ENCODE measurements at places on chromosomes 5 and 9. TPM values are rescaled to one million over a fixed set of nuclear protein-coding genes. Genes with fewer than 3 reads are reported as not detected.
A peak's percentile ranks its signal among the peaks of the same experiment; 100 is the strongest.

- H3K27ac ChIP-seq: no peak overlapping the region
- H3K4me1 ChIP-seq: no peaks in the 10 kb centered on the region
- H3K36me3 ChIP-seq: no peaks in the 10 kb centered on the region
- no peak overlapping the region for H3K4me3 ChIP-seq
- no peak for DNase-seq
- no peaks in the 10 kb centered on the region for H3K27me3 ChIP-seq
These were observed 18.6 kb upstream of the RICTOR start for GRCh38 chr5:39092581-39093351.

DNA sequence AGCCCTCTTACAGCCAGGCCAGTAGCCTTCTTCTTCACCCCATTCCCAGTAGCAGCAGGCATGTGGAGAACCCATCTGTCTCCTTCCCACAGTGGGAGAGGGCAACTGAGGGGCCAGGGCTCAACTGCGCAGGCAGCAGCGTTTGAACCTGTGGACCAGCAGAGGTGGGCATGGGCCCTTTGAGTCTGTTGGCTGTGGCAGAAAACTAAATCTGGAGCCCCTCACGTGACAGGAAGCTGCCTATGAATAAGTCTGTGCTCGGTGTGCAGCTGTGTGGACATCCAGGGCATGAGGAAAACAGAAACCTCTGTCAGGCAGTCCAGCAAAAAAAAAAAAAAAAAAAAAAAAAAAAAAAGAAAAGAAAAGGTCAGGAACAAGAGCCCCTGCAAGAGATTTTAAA lies 189.2 kb upstream of the NR3C1 start:
- no peaks in the 10 kb centered on the region for H3K36me3 ChIP-seq
- peaks cover 4% of the 10 kb centered on the region for H3K4me1 ChIP-seq
- H3K27ac ChIP-seq: no peak overlapping the region
- DNase-seq: no peak

DNA sequence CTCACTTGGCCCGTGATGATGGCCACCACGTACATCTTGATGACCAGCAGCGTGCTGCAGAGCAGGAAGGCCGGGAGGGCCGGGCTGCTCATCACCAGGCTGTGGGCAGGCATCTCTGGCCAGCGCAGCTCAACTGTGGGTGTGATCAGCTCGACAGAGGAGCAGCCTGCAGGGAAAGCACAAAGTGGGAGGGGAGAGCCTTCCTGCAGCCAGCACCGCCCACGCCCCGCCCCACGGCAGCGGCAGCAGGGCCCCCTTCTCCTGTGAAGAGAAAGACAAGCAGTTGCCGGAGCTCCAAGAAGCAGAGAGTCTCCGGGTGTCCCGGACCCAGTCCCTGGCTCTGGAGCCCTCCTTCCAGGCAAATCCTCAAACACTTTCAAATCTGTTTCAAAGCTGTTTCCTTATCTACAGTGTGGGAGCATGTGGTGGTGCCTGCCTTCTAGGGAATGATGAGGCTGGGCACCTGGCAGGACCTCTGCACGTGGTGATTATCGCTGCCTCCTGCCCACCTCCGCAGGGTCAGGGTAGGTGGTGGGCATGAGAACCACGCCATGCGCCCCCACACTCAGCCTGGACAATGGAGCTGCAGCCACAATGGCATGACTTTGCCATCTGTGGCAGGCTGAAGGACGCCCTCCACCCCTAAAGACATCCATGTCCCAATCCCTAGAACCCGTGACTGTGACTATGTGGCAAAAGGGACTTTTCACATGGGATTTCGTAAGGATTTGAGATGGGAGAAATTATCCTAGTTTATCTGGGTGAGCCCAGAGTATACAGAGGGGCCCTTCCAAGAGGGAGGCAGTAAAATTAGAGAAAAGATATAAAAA lies at the start of gene PTGES:
Gene PTGES, minus strand, starts transcription at position 143 of the 830 bp plus-strand sequence. Its CDS starts 30 bp downstream, at position 113.
- H3K27ac ChIP-seq: peak within 1 kb of the TSS; percentile 17
- no peaks in the 10 kb centered on the region for H3K36me3 ChIP-seq

- peak; percentile 84 for DNase-seq
- H3K27me3 ChIP-seq: no peaks in the 10 kb centered on the region
- no peak overlapping the region for H3K4me3 ChIP-seq
- H3K4me1 ChIP-seq: peaks cover 34% of the 10 kb centered on the region
These were observed 18.0 kb downstream of the MGAT1 start for GRCh38 chr5:180784497-180785097.

GRCh38 chr5:82314964-82315758 lies 37.0 kb upstream of the RPS23 start:
- no peak for DNase-seq
- H3K36me3 ChIP-seq: no peaks in the 10 kb centered on the region
- H3K4me1 ChIP-seq: peaks cover 12% of the 10 kb centered on the region
- H3K27me3 ChIP-seq: no peaks in the 10 kb centered on the region

DNA sequence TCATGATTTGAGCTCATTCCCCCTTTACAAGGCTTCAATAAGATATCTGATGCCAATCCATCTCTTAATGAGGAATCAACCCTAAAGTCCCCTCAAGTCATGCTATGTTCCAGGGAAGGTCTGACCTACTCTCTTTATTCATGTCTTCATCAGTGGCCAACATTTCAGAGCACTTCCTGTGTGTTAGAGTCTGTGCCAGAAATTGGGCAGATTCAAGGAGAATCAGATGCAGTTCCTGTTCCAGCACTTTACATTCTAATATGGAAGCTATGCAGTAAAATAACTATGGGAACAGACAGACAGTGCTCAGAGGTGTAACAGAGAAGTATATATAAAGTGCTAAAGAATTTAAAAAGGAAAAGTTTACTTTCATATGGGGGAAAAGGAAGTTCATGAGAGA lies 193.4 kb upstream of the NR4A3 start:
- H3K36me3 ChIP-seq: no peaks in the 10 kb centered on the region
- no peak overlapping the region for H3K4me3 ChIP-seq
- no peak overlapping the region for H3K27ac ChIP-seq
- H3K27me3 ChIP-seq: no peaks in the 10 kb centered on the region
- H3K4me1 ChIP-seq: no peaks in the 10 kb centered on the region

DNA sequence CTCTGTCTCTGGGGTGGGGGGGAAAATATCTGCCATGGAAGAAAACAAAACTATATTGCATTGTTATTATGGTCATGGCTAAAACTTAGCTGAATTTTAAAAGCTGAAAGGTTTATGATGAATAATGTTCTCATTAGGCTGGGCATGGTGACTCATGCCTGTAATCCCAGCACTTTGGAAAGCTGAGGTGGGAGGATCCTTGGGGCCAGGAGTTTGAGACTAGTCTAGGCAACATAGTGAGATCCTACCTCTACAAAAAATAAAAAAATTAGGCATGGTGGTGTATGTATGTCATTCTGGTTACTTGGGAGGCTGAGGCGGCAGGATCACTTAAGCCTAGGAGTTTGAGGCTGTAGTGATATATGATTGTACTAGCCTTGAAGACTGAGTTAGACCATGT lies 44.5 kb downstream of the IPO11 start:
- peaks cover 10% of the 10 kb centered on the region for H3K36me3 ChIP-seq
- H3K27me3 ChIP-seq: no peaks in the 10 kb centered on the region
- DNase-seq: no peak
- H3K4me3 ChIP-seq: no peak overlapping the region
- H3K27ac ChIP-seq: no peak overlapping the region

DNA sequence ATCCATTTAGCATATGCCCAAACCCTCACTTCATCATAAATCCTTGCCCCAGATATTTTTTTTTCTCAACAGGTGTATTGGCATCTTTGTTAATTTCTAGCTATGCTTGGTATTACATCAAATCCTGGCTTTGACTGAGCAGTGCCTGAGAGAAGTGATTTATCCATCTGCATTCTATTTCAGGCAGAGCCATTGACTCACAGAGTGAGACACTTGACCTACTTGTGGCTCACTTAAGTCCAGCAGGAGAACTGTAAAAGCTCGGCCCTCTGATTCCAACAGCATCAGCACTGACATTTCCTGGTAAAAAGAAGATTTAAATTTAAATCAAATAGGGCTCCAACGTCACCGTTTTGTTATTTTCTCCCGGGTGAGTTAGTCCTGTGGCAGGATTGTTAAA lies 93.4 kb downstream of the PLK2 start:
- H3K27me3 ChIP-seq: no peaks in the 10 kb centered on the region
- H3K36me3 ChIP-seq: no peaks in the 10 kb centered on the region
- H3K4me3 ChIP-seq: no peak overlapping the region
- H3K4me1 ChIP-seq: no peaks in the 10 kb centered on the region
- DNase-seq: no peak
- no peak overlapping the region for H3K27ac ChIP-seq

The TMEM232 gene
- 3.6 TPM for total RNA-seq

The HAPLN1 gene
- total RNA-seq: 0.12 TPM

The TLE1 gene
- 19.2 TPM for total RNA-seq

The C5orf22 gene
- total RNA-seq: 24.1 TPM

The SLC1A3 gene
- total RNA-seq: 43.5 TPM

The LCN15 gene
- not detected for total RNA-seq

The SH3TC2 gene
- total RNA-seq: 1.4 TPM

The HTR4 gene
- total RNA-seq: 0.43 TPM

All from upper lobe of right lung (tissue), 1 donor.